ENCODE measurements at places on chromosomes 2 and 18. TPM values are rescaled to one million over a fixed set of nuclear protein-coding genes. Genes with fewer than 3 reads are reported as not detected.

DNA sequence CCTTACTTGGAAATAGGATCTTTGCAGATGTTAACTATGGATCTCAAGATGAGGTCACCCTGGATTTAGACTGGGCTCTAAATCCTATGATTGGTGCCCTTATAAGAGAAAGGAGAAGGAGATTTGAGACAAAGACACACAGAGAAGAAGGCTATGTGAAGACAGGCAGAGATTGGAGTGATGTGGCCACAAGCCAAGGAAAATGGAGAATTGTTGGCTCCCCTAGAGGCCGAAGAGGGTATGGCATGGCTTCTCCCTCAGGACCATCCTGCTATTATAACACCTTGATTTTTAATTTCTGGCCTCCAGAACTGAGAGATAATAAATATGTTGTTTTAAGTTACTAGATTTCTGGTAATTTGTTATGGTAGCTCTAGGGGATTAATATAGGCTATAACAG, 7.6 kb downstream of the CYBRD1 start:
- H3K36me3 ChIP-seq, result no peaks in the 10 kb centered on the region
- H3K27me3 ChIP-seq, result no peaks in the 10 kb centered on the region
- no peak overlapping the region for H3K4me3 ChIP-seq
- no peak overlapping the region for H3K27ac ChIP-seq
- no peak for DNase-seq

GRCh38 chr2:86563650-86564061, 413 bp upstream of the CHMP3 start:
- H3K27ac ChIP-seq, result peak overlapping the region; percentile 77
- H3K4me1 ChIP-seq, result peaks cover 16% of the 10 kb centered on the region
- no peaks in the 10 kb centered on the region for H3K27me3 ChIP-seq
- no peaks in the 10 kb centered on the region for H3K36me3 ChIP-seq
- no peak for DNase-seq

- no peak overlapping the region for H3K4me3 ChIP-seq
- no peaks in the 10 kb centered on the region for H3K36me3 ChIP-seq
- H3K4me1 ChIP-seq, result peaks cover 9% of the 10 kb centered on the region
- no peak for DNase-seq
- no peaks in the 10 kb centered on the region for H3K27me3 ChIP-seq
These were observed 20.8 kb upstream of the CIDEA start for GRCh38 chr18:12233378-12233777.

DNA sequence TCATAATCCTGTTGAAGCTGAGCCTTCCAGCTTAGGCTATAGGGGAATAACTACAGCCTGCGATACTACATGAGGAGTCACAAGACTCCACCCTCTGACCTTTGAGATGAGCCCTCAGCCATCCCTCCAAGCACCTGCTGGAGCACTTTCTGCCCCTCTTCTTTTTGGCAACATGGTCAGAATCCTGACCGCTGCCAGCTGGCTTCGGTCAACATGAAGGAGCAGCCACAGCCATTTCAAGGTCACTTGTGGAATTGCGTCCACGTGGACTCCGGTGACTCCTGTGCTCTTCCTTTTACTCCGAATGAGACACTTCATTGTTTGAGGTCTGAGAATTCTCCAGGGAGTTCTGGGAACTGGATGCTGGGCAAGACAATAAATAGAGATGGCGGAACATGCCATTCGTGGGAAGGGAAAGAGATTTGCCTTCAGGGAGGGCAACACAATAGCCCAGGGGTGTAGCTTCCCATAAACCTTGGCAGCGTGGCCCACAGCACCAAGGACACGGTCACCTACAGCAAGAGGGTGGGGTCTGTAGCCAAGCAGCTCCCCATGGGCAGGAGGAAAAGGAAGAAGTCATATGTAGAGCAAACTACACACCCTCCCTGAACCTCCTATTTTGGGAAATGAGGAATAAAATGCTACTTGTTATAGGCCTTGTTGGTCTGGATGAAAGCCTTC, 73.3 kb upstream of the PPP1CB start:
- H3K4me1 ChIP-seq, result peaks cover 3% of the 10 kb centered on the region
- H3K4me3 ChIP-seq, result no peak overlapping the region
- H3K27ac ChIP-seq, result no peak overlapping the region
- DNase-seq, result no peak

IL1RL2 gene
- not detected for total RNA-seq

EML6 gene
- total RNA-seq, result 6.6 TPM

GRCh38 chr2:9406529-9407362, 16.6 kb downstream of the ITGB1BP1 start:
- H3K27ac ChIP-seq, result no peak overlapping the region
- no peak overlapping the region for H3K4me3 ChIP-seq
- H3K4me1 ChIP-seq, result no peaks in the 10 kb centered on the region
- H3K27me3 ChIP-seq, result no peaks in the 10 kb centered on the region
- peaks cover 8% of the 10 kb centered on the region for H3K36me3 ChIP-seq

DGUOK gene
- 100 TPM for total RNA-seq

PCGF1 gene
- total RNA-seq, result 39.9 TPM

DNA sequence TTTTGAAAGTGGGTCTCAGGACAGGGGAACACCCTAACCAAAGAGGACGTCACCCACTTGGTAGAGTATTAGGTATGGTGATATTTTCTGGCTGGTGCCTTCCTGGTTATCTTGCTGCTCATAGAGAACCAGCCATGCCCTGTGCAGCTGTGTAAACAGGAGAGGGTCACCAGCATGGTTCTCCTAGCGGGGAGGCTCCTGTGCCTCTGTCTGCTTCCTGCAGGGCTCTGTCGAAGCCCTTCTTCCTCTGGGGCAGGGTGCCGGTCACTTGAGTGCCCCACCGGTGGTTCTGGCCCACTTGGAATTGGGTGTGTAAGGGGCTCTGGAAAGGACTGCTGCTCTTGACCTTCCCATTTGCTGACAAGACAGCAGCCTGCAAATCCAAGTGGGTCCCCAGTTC, 131.6 kb upstream of the MSH6 start:
- H3K36me3 ChIP-seq, result no peaks in the 10 kb centered on the region
- no peaks in the 10 kb centered on the region for H3K27me3 ChIP-seq
- no peak overlapping the region for H3K4me3 ChIP-seq
- H3K27ac ChIP-seq, result no peak overlapping the region

DQX1 gene
- 0.98 TPM for total RNA-seq

- no peak overlapping the region for H3K4me3 ChIP-seq
- H3K27ac ChIP-seq, result no peak overlapping the region
- H3K27me3 ChIP-seq, result no peaks in the 10 kb centered on the region
- no peaks in the 10 kb centered on the region for H3K36me3 ChIP-seq
- H3K4me1 ChIP-seq, result no peaks in the 10 kb centered on the region
These were observed 6.8 kb upstream of the ARHGAP28 start for GRCh38 chr18:6722690-6723089.

- H3K27me3 ChIP-seq, result no peaks in the 10 kb centered on the region
- H3K4me3 ChIP-seq, result no peak overlapping the region
- DNase-seq, result no peak
- H3K27ac ChIP-seq, result no peak overlapping the region
- H3K36me3 ChIP-seq, result peaks cover 15% of the 10 kb centered on the region
- H3K4me1 ChIP-seq, result peaks cover 51% of the 10 kb centered on the region
These were observed 1.8 kb upstream of the DUSP2 start for GRCh38 chr2:96146881-96147592.

DNA sequence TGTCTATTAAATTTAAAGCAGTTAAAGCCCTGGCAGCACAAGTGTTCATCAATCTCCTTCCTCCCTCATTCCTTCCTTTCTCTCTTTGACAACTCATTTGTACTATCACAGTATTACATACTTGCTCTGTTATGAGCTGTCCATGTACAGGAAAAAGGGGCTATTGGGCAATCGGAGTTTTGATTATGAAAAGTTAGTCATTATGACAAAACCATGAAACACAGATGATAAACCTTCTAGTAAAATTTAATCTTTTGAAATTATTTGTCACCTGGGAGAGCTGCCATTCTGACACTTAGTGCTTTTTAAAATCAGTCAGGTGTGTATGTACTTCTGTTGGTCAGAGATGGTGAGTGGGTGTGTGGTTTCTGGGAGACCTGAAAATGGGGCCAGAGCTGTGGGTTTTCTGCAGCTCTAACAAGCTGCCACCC, 39.4 kb downstream of the MAP4K4 start:
- no peak overlapping the region for H3K4me3 ChIP-seq
- H3K27me3 ChIP-seq, result no peaks in the 10 kb centered on the region
- no peak for DNase-seq
- no peaks in the 10 kb centered on the region for H3K4me1 ChIP-seq
